ENCODE measurements at places on chromosomes 3 and 15.

GRCh38 chr3:175398676-175399075 lies 539.5 kb downstream of the NAALADL2 start:
- DNase-seq = no peak

- no peak for DNase-seq
Measured at GRCh38 chr15:47620960-47621681, 96.2 kb upstream of the SEMA6D start.

DNA sequence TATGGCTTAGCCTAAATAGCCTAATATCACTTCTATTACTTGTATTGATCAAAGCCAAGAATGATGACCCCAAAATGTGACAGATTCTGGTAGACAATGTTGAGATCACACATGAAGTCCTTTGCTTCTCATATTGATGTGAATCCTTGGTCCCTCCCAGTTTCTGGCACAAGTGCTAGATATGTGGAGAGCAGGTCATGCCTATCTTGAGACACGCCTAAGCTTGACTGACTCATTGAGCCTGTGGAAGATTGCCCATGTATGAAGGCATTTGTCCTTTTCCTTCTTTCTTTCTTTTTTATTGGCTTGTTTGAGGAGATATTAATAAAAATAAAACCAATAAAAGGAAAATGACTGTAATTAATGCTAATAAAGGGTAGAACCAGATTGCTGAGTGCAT lies 54.0 kb upstream of the TMEM108 start:
- DNase-seq = no peak

- no peak for DNase-seq
Measured at GRCh38 chr3:10939556-10939955, 53.0 kb upstream of the SLC6A1 start.

DNA sequence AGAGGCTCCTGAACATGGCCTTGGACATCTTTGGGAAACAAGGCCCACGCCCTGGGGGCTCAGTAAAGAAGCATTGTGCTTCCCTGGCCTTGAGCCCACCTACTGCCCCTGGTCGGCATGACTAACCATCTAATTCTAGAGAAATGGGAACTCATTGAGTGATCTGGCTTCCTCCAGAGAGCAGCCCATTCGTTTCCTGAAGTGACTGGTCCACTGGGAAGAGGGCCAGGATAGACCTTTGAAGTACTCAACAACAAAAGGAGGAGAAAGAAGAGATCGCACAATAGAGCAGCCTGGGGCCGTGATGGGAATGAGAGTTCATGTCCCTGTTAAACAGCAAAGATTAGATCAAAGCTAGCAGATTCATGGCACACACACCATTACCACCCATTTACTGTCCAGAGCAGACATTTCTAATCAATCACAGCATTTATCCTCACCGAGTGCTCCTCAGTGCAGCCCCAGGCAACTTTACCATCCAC lies 514.4 kb upstream of the PROK2 start:
- no peak for DNase-seq
